ELR (cell line): ENCODE measurements at places on chromosomes 3 and 15.
A peak's percentile ranks its signal among the peaks of the same experiment; 100 is the strongest.

GRCh38 chr3:44439499-44440295 lies 37.8 kb downstream of the ZNF445 start:
- no peak for DNase-seq

DNA sequence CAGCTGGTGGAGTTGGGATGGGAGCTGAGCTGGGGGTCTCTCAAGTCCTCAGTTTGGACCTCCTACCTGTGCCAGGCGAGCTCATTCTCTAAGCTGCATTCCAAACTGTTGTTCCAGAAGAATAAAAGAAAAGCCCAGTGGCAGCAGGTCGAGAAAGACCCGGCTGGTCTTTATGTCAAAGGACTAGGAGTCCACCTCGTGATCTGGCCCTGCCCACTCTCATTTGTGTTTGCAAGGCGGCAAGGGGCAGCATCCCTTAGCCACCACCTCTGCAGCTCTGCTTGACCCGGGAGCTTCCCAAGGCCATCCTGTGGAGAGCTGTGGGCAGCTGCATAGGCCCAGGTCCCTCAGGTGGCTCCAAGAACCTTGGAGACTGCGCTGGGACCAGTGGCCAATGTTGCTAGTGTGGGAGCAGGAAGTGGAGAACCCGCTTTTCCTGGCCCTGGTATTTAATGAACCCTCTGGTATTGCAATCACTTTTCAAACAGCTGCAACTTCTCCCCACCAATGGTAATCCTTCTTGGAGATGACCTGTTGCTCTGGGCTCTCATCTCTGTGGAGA lies 30.9 kb downstream of the KY start:
- no peak for DNase-seq

GRCh38 chr3:18474202-18474601 lies 49.1 kb upstream of the SATB1 start:
- no peak for DNase-seq

DNA sequence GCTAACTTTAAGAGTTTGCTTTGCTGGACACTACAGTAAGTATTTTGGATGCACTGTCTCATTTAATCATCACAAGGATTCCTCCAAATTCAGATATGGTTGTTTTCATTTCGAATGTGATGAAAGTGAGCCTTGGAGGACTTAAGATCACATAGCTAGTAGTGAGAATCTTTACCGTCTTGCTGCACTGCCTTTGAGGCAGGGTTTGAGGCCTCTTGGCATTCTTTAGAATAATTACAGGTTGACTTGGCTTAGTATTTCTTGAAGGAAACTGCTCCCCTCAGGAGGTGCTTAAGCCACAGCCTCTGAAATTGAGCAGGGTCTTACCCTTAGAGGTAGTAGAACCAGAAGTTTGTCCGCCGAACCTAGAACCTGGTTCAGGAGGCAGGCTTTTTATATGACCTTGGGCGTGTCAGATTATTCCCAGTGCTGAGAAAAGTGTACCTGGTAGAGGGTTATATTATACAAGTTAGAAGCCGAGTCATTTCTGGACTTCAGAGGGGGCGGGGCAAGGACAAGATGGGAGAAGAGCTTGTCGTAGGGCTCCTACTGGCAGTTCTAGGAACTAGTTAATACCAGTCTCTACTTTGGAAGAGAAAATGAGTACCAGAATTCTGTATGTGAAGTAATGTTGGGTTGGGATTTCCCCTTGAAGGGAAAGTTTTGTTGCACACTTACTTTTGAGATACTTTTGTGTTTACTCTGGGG lies 1.1 kb downstream of the TFG start:
- peak; percentile 84 for DNase-seq

- DNase-seq = peak; percentile 58
These were observed 1144.5 kb downstream of the TUSC7 start for GRCh38 chr3:117853923-117854668.

GRCh38 chr3:71350998-71351397 lies 232.5 kb downstream of the FOXP1 start:
- no peak for DNase-seq

DNA sequence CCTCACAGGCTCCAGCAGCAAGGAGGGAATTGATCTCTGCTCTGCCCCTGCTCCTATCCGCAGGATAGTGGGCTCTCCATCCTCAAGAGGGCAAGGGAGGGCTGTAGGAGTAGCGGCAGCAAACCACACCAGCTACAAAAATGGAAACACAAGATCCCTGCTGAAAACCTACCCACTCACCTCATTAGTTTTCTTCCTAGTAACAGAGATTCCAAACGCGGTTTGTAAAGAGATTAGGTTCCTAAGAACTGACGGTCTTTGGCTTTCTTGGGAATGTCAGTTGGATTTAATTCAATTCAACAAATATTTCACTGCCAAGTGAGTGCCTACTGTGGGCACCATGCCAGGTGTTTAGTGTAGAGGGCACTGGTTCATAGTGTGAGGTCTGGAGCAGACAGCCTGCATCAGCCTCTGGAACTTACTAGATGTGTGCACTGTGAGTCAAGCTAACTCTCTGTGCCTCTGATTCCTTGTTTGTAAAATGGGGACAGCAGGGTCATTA lies 84.7 kb downstream of the MRPL46 start:
- DNase-seq = no peak

DNA sequence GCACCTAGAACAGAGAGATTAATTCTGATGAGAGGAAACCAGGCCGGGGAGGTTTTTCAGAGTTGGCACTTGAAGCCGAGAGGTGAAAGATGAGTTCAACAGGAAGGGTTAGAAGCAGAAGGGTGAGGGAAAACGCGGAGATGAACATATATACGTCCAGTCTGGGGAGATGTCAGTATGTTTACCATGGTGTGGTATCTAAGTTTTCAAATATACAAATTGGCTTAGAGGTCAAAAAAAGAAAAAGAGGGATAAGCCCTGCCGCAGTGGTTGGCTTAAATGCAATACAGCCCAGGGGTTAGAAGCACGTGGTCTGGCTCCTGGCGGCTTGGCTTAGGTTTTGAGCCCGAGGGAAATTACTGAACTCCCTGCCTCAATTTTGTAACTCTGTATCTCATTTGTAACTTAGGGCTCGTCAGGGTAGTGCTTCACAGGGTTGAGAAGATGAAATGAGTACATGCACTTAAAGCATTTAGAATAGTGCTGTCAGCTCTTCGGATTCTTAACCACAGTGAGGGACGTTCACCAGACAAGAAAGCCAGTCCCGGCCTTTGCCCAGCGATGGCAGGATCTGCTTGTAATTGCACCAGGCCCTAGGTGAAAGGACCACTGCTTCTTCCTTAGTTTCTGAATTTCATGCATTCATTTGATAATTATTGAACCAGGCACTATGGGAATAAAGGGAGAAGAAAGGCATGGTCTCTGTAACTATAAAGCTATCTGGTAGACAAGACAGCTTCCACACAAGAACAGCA lies 6.4 kb downstream of the HES1 start:
- DNase-seq = no peak

- DNase-seq = no peak
These were observed 35.9 kb downstream of the RARB start for GRCh38 chr3:25463836-25464418.

DNA sequence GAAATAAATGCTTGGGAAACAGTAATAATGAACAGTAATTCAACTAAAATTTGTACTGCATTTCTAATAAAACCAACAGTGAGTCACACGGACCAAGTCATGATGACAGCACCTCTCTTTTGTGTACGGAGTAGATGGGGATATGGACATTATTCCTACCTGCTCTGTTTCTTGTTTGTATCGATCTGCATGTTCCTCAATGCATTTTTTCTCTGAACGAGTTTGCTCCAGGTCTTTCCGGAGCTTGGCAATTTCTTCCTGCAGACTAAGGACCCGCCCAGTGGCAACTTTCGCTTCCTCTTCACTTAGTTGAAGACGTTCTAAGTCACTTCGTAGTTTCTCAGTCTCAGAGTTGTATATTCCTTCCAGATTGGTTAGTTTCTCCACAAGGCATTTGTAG lies 74.4 kb upstream of the MYO5C start:
- peak; percentile 67 for DNase-seq

GRCh38 chr3:31450345-31450744 lies 82.4 kb upstream of the STT3B start:
- DNase-seq = no peak

GRCh38 chr3:185852635-185853034 lies 27.8 kb upstream of the IGF2BP2 start:
- DNase-seq = no peak

- no peak for DNase-seq
These were observed 35.7 kb downstream of the RBPMS2 start for GRCh38 chr15:64739577-64740143.

- no peak for DNase-seq
These were observed 116.5 kb downstream of the RBMS3 start for GRCh38 chr3:29397406-29397805.

- DNase-seq = no peak
These were observed 36.2 kb downstream of the FEM1B start for GRCh38 chr15:68313501-68314410.

DNA sequence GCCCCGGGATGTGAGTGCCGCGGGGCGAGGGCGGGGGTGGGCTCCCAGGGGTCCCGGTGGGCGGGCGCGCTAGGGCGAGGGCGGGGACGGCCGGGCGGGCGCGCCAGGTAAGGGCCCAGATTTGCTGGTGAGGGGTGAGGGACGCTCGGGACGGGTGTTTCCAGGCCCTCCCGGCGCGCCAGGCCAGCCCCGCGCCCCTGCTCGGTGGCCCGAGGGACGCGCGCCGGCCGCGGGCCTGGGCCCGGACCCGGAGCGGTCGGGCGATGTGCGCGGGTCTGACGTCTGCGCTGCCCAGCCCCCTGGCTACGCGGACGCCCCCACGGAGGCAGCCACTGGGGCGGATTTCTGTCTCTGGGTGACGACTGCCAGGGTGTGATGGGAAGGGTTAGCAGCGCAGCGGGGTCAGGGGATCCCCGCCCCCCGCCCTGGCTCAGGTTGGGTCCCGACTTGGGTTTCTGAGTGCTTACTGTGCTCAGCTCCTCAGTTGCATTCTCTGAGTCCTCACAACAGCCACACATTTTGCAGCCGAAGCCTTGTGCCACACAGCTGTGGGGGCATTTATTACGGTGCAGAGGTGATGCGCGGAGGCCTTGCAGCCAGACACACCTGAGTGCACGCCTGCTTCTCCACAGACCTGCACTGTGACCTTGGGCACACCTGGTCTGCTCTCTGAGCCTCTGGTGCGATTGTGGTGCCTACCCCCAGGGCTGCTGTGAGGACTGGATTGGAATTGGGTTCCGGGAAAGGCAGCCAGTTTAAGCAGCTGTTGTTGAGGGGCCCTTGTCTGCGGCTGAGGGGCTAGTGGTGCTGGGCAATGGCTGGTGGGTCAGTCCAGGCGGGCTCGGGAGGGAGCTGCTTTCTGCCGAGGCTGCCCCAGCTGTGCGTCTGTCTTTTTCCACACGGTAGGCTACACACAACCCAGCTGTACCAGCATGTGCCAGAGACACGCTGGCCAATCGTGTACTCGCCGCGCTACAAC lies 523 bp downstream of the HDAC11 start:
- no peak for DNase-seq

GRCh38 chr3:177538048-177538749 lies 340.9 kb upstream of the TBL1XR1 start:
- DNase-seq = no peak

- no peak for DNase-seq
These were observed 78.8 kb downstream of the ADAMTSL3 start for GRCh38 chr15:83732770-83733169.

- DNase-seq = peak; percentile 4
These were observed 1037.0 kb upstream of the CFAP20DC start for GRCh38 chr3:60086811-60087210.

- DNase-seq = peak; percentile 72
These were observed 56.6 kb upstream of the POMGNT2 start for GRCh38 chr3:43162230-43163084.

- no peak for DNase-seq
These were observed 100.6 kb downstream of the CHSY1 start for GRCh38 chr15:101151288-101151687.

- no peak for DNase-seq
These were observed 18.2 kb downstream of the PEX5L start for GRCh38 chr3:180018543-180018942.

- no peak for DNase-seq
These were observed 25.2 kb upstream of the GOLGA6C start for GRCh38 chr15:75232826-75233503.

DNA sequence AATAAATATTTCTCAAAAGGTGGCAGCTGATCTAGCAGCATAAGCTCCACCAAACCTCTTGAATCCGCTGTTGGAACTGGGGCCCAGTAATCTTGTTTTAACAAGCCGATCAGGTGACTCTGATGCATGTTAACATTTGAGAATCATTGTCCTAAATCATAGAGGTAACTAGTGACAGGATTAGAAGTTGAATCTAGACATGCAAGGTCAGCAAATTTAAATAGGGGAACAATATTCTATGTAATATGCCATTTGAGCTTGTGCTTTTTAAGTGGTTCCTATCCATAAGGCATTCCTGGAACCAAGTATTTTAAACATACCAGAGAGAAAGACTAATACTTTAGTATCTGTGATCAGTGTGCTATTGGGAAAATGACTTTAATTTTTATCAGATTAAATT lies 412.8 kb downstream of the PYDC2 start:
- no peak for DNase-seq

GRCh38 chr3:194828926-194829325 lies 143.2 kb downstream of the FAM43A start:
- no peak for DNase-seq

DNA sequence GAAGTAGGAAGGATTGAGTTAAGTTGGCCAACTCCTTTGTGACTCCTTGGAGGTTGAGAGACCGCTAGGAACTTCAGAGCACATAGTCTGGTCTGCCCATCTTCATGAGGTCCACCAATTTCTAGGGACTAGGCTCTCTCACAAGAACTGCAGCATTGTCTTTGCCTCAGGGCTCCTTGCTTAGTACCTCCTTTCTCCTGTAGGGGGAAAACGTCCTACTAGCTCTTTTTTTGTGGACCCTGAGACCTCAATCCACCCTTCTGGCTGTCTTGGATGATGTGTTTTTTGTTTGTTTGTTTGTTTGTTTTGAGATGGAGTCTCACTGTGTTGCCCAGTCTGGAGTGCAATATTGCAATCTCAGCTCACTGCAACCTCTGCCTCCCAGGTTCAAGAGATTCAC lies 21.6 kb downstream of the REC114 start:
- DNase-seq = peak; percentile 10

GRCh38 chr3:161489395-161489794 lies 7.2 kb upstream of the OTOL1 start:
- DNase-seq = no peak

DNA sequence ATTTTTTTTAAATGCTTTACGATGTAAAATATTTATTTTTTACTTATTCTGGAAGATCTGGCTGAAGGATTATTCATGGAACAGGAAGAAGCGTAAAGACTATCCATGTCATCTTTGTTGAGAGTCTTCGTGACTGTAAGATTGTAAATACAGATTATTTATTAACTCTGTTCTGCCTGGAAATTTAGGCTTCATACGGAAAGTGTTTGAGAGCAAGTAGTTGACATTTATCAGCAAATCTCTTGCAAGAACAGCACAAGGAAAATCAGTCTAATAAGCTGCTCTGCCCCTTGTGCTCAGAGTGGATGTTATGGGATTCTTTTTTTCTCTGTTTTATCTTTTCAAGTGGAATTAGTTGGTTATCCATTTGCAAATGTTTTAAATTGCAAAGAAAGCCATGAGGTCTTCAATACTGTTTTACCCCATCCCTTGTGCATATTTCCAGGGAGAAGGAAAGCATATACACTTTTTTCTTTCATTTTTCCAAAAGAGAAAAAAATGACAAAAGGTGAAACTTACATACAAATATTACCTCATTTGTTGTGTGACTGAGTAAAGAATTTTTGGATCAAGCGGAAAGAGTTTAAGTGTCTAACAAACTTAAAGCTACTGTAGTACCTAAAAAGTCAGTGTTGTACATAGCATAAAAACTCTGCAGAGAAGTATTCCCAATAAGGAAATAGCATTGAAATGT lies 15.6 kb downstream of the THBS1 start:
- peak; percentile 12 for DNase-seq
